Stomach (tissue), 19 donors: ENCODE measurements at places on chromosomes 12 and 14. TPM values are rescaled to one million over a fixed set of nuclear protein-coding genes. Genes with fewer than 3 reads are reported as not detected.
A peak's percentile ranks its signal among the peaks of the same experiment; 100 is the strongest.

The TGM1 gene
- total RNA-seq, result 5.7 TPM

The SLC7A8 gene
- 1.2 TPM for total RNA-seq

The GYS2 gene
- not detected for total RNA-seq

The GPR135 gene
- total RNA-seq, result 0.89 TPM

DNA sequence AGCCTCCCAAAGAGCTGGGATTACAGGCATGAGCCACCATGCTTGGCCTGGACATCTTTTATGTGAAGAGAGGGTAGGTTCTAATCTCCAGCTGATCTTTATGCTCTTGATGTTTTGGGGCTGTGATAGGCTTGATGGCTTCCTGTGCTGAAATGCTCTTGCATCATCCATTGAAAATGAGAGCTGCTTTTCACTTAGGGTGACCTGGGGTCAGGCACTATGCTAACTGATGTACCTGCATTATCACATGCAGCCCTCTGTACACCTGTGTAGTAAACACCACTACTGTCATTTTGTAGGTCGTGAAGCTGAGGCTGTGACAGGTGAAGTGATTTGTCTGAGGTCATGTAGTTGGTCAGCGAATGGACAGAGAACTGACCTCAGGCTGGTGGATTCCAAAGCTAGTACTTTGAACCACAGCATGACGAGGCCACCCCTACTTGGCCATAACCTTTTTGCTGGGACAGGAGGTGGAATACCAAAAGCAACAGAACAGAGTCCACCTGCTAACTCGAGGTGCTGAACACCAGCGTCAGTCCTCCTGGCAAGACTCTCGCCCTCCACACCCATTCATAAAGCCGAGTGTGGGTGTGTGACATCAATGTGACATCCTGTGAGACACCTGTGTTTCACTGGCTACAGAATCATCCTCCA is 69.1 kb downstream of the C12orf75 start:
- no peak for DNase-seq

DNA sequence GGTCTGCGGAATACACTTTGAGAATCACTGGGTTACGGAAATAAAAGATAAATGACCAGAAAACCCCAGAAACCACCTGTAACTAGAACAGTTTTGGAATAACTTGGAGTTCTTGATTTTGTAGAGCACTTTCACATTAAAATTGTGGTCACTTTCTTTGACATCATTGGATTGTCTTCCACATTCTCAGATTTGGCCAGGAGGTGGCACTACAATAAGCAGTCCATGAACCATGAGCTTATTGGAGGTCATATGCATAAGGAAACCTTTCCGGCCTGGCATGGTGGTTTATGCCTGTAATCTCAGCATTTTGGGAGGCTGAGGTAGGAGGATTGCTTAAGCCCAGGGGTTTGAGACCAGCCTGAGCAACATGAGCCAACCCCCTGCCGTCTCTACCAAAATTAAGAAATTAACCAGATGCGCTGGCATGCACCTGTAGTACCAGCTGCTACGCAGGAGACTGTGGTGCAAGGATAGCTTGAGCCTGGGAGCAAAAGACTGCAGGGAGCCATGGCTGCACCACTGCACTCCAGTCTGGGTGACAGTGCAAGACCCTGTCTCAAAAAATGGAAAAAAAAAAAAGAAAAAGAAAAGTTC is 107.7 kb upstream of the CAND1 start:
- peak; percentile 50 for DNase-seq

- DNase-seq, result no peak
Observed at GRCh38 chr14:102120888-102121287, 18.8 kb upstream of the WDR20 start.

- DNase-seq, result no peak
Observed at GRCh38 chr14:23122086-23122485, 3.0 kb upstream of the CEBPE start.
